B cell (primary cell): ENCODE measurements at places on chromosomes 12 and 14.

GRCh38 chr12:65721541-65722190 is 102.6 kb upstream of the HMGA2 start:
- DNase-seq = no peak

- DNase-seq = no peak
Measured at GRCh38 chr14:35221462-35221861, 70.7 kb upstream of the PSMA6 start.

GRCh38 chr14:31207287-31207754 is 272 bp downstream of the HECTD1 start:
- peak; percentile 95 for DNase-seq

- no peak for DNase-seq
Measured at GRCh38 chr12:38728894-38729293, 176.5 kb downstream of the CPNE8 start.

DNA sequence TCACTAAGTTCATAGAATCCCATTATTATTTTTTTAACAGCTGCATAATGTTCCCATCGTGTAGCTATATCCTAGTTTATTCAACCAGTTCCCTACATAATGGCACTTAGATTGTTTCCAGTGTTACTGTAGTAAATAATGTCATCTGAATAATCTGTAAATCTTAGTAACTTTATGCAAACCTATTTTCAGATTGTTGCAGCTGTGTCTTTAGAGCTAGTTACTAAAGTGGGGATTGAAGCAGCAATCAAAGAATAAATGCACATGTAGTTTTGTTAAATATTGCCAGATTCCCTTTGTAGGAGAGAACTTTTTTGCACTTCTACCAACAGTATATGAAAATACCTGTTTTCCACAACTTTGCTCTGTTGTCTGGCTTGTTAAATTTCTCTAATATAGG is 13.1 kb downstream of the ARID2 start:
- no peak for DNase-seq

GRCh38 chr14:33454022-33454595 is 496.8 kb downstream of the EGLN3 start:
- DNase-seq = no peak

DNA sequence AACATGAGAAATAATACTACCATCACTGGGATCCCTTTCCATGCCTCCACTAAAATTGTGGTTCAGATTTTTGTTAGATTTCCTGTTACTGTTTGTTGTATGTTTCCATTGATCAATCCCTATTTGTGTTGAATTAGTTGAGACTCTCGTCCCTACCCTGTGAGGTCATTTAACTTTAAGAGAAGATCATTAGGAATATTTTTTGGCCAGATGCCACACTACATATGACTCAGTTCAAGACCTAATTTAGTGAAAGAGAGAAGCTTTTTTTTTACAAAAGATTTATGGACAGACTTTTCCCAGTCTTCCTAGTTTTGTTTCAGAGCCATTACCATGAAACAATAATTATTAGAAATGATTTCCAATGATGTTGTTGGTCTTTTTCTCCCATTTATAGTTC is 35.5 kb downstream of the CPSF6 start:
- no peak for DNase-seq

GRCh38 chr12:106188256-106188655 is 49.5 kb upstream of the NUAK1 start:
- no peak for DNase-seq

DNA sequence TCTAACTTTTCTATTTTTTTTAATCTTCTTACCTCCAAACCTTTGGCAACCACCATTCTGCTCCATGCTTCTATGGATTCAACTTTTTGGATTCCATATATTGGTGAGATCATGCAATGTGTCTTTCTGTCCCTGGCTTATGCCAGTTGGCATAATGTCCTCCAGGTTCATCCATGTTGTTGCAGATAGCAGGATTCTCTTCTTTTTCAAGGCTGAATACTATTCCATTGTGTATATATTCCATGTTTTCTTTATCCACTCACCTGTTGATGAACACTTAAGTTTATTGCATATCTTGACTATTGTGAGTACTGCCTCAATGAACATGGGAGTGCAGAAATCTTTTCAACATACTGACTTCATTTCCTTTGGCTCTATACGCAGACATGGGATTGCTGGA is 21.2 kb upstream of the SLC38A4 start:
- DNase-seq = no peak

- DNase-seq = no peak
Measured at GRCh38 chr12:7039403-7039802, 21.1 kb upstream of the C1S start.

GRCh38 chr14:54681811-54682261 is 114.9 kb downstream of the SAMD4A start:
- no peak for DNase-seq

DNA sequence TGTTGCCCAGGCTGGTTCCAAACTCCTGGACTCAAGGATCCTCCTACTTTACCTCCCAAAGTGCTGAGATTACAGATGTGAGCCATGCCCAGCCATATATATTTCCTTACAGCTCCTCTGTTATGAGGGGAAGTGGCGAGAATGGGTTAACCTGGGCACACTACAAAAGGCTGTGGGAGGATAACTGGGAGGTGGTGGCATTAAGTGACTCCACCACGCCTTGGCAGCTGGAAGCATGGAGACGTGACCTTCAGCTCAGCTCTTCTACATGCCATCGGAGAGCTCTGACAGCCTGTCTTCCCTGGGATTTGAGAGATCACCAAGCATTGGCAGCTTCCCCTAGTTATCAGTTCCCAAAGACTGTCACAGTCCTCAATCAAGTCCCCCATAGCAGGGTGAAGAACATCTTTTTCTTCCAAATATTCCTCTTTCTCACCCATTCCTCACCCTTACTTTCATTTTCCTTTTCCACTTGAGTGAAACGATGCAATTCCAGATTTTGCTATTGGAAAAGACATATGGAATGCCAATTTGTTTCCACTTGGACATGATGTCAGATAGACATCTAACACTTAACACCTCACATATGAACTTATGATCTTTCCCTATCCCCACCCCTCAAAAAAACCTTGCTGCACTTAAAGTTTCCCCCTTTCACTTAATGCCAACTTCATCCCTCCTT is 48.5 kb downstream of the PHLDA1 start:
- DNase-seq = no peak

DNA sequence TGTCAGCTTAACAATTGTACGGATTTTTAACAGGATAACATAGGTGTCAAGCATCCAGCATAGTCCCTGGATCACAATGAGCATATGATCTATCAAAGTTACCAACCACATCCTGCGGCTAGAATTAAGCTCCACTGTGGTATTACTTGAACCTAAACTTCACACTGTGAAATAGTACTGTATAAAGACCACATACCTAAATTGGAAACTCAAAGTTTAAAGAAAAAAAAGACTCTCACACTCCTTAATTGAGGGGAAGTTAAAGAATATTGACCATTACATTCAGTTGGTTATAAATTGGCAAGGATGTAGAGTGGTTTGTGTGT is 133.0 kb upstream of the PZP start:
- no peak for DNase-seq

- DNase-seq = no peak
Measured at GRCh38 chr12:65673156-65673690, 151.1 kb upstream of the HMGA2 start.

DNA sequence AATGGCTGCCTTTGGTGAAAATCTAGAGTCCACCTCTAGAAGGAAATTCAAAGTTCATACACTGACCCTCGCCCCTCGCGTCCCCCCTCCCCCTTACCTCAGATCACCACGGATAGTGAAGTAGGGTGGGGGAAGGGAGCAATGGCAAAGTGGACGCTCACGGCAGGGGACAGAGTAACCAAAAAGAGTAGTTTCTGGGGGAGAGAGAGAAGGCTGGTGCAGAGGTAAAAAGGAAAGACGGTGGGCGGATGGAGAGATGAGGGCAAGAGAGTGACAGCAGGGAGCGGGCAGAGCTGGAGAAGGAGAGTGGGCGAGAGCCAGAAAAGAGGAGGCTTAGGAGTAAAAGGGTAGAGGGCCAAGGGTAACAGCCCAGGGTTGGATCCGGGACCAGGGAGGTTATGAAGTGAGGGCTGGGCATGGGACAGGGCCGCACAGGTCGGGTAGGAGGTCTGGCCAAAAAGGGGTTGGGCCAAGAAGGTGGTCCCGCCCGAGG is 423 bp downstream of the ALDH6A1 start:
- DNase-seq = no peak

DNA sequence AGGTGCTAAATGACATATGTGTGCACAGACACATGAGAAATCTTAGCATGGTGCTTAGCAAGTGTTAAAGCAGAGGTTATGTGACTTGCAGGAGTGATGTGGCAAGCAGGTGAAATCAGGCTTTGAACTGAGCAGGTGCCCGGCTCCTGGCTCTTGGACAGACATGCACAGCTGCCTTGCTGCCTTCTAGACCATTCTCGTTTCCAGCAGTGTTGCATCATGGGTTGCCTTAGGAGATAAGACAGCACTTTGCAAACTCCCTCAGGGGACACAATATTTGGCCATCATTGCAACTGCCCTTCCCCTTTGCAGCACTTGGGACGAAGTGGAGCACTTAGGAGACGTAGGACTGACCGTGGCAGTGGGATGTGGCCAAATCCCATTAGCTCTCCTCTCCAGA is 17.2 kb upstream of the GSC start:
- no peak for DNase-seq

DNA sequence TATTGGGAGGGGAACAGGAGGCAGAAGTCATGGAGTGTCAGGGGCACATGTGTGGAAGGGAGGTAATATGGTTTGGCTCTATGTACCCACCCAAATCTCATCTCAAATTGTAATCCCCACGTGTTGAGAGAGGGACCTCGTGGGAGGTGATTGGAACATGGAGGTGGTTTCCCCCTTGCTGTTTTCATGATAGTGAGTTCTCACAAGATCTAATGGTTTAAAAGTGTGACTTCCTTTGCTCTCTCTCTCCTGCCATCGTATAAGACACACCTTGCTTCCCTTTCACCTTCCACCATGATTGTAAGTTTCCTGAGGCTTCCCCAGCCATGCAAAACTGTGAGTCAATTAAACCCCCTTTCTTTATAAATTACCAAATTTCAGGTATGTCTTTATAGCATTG is 41.6 kb upstream of the CDK17 start:
- DNase-seq = no peak

- DNase-seq = no peak
Measured at GRCh38 chr12:131894981-131895639, 688 bp downstream of the ULK1 start.

DNA sequence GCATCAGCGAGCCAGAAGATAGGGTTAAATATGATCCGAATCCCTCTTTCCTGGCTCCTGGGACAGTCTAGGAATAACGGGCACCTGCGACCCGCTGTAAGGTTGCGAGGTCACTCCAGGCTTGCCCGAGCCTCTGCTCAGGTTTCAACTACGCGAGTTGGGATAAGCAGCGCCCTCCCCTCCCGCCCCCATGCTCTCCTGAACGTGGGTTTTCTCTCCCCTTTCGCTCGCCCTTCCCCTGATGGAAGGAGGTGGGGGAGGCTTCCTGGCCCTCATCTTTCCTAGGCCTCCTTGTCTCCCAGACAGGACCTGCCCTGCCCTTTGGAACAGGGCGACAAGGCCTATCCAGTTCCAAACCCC is 753 bp upstream of the ATP5MC2 start:
- peak; percentile 62 for DNase-seq

GRCh38 chr12:22322091-22322490 is 12.4 kb downstream of the ST8SIA1 start:
- DNase-seq = no peak

- no peak for DNase-seq
Measured at GRCh38 chr12:103768467-103769123, 72.4 kb downstream of the NT5DC3 start.

DNA sequence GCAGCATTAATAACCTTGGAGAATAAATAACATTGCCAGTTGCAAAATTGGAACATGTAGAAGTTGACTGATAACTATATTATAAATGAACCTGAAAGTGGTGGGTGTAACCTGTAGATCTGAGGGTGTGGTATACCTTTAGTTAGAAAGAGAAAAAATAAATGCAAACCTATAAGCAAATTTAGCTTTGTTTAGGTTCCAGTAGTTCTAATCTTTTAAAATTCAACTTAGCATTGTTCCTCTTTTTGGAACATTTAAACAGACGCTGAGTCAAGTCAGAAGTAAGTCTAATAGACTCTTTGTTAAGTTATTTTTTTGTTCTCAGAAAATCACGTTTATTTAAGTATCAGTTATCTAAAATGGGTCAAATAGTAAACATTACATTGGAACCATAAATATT is 120.0 kb downstream of the DNAI7 start:
- DNase-seq = no peak

DNA sequence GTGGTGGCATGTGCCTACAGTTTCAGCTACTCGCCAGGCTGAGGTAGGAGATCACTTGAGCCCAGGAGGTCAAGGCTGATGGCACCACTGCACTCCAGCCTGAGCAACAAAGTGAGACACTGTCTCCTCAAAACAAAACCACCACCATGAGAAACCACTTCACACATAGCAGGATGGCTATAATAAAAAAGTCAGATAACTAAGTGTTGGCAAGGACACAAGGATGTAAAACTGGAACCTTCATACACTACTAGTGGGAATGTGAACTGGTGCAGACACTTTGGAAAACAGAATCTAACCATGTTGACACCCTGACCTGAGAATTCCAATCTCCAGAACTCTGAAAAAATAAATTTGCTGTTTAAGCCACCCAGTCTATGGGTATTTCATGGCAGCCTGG is 67.7 kb downstream of the ACADS start:
- no peak for DNase-seq

DNA sequence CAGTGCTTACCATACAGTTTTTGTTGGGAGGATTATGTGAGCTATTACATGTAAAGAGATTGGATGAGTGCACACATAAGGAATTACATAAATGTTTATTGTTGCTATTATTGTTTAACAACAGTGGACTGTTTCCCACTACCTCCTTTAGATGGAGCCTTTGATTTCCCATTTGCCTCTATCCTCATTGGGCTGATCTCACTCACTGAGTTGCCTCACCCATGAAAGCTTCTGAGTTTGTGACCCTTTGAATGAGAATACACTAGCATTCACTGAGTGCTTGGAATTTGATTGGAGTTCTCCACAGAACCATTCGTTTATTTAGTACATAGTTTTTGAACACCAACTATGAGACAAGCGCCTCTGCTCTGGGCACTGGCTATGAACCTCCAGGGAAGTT is 121.0 kb downstream of the HELB start:
- no peak for DNase-seq

DNA sequence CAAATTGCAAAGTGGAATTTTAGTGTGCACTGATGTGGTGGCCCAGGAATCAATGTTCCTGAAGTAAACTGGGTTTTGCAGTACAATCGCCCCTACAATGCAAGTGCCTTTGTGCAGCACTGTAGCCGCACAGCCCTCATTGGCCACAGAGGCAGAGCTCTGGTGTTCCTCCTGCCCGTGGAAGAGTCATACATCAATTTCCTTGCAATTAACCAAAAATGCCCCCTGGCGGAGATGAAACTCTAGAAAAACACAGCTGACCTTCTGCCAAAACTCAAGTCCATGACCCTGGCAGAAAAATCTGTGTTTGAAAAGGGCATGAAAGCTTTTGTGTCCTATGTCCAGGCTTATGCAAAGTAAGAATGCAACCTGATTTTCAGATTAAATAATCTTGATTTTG is 117.9 kb upstream of the PRB2 start:
- DNase-seq = no peak

- no peak for DNase-seq
Measured at GRCh38 chr14:87000081-87000480, 992.9 kb downstream of the GALC start.
